ENCODE measurements at places on chromosomes 16 and 17.

DNA sequence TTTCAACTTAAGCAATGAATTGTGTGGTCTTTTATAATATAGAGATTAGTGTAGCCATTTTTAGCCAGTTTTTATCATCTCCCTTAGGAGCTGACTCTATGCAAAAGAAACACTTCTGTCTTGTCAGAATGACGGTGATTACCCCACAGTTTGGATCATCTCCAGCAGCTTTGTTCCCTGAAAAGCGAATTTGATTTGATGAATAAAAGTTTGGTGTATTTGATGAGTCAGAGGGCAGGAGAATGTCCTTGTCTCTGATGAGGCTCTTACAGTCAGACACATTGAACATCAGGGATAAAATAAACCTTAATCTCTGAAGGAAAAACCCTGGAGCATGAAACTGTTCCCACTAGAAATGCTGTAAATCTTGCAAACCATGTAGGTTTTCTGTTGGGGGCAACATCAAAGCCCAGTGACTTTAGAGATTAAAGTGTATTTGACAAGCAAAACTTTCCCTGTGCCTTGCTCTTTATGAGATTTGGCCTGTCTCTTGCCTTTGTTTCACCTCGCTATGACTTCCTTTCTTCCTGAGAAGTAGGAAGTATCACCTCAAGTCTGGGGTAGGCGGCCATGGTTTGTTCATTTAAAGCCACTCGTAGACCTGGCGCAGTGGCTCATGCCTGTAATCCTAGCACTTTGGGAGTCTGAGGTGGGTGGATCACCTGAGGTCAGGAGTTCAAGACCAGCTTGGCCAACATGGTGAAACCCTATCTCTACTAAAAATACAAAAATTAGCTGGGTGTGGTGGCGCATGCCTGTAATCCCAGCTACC, 209.3 kb downstream of the FTO start:
- DNase-seq = no peak

GRCh38 chr17:78416791-78417530, 38.5 kb downstream of the PGS1 start:
- no peak for DNase-seq

- DNase-seq = no peak
Observed at GRCh38 chr17:43314611-43315011, 80.8 kb upstream of the RNU2-1 start.

GRCh38 chr16:591892-592517, 2.1 kb downstream of the RAB40C start:
- DNase-seq = no peak

DNA sequence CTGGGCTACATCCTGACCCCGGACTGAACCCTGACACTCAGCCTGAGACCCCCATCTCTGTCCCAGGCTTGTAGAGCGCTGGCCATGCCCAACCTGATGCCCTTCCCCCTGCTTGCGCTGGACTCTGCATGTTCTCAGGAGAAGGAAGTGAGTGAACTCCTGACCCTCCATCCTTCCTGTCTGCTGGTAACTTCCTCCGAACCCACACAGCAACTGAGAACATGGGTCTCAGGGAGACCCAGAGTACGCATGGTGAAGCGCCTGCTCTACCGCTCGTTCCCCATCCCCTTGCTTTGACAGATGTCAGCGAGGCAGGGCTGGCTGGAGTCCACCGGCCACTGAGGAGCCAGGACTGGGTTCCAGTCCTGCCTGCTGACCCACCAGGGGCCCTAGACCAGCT, 6.1 kb downstream of the CAMKK1 start:
- no peak for DNase-seq

DNA sequence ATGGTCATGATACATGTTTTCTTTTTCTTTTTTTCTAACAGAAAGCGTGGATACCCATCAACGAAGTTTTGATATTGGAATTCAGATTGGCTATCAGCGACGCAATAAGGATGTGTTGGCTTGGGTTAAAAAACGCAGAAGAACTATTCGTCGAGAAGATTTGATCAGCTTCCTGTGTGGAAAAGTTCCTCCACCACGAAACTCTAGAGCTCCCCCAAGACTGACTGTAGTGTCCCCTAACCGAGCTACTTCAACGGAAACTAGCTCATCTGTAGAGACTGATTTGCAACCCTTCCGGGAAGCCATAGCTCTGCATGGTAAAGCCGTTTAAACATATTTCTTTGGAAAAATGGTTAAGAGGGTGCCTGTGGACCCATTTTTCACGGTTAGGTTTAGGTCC, 11.5 kb downstream of the HAPSTR1 start:
- DNase-seq = no peak
